ENCODE measurements at places on chromosomes 12 and 14. TPM values are rescaled to one million over a fixed set of nuclear protein-coding genes. Genes with fewer than 3 reads are reported as not detected.

GRCh38 chr12:4139191-4139590 lies 134.4 kb upstream of the CCND2 start:
- DNase-seq, result no peak

GRCh38 chr14:57687416-57687815 lies 178.5 kb downstream of the SLC35F4 start:
- no peak for DNase-seq

DNA sequence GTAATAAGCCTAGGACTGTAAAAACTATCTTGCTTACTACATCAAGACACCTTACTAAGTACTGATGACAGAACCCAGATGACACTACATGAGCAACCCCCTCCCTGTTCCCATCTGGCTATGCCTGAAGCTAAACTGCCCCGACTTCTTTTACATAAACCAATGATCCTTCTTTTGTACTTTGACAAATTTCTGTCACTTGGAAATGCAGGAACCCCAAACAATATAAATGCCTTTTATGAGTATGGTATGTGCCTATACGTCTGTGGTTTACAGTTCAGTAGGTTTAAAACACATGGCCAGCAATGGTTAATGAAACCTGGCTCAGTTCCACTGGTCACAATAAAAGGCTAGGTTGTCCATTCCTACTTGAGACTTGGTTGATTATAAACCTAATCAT lies 6.1 kb downstream of the SYCP3 start:
- DNase-seq, result no peak

DNA sequence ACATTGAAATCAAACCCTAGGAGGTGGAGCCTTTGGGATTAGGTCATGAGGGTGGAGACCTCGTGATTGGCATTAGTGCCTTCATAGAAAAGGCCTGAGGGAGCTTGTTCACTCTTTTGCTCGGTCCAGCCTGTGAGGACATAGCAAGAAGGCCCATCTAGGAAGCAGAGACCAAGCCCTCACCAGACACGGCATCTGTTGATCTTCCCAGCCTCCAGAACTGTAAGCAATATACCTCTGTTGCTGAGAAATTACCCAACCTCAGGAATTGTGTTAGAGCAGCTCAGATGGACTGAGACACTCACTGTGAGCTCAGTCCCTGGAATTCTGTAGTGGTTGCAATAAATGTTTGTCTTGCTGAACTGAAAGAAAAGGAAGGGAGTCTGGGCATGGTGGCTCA lies 116.2 kb upstream of the MAP1LC3B2 start:
- no peak for DNase-seq

DNA sequence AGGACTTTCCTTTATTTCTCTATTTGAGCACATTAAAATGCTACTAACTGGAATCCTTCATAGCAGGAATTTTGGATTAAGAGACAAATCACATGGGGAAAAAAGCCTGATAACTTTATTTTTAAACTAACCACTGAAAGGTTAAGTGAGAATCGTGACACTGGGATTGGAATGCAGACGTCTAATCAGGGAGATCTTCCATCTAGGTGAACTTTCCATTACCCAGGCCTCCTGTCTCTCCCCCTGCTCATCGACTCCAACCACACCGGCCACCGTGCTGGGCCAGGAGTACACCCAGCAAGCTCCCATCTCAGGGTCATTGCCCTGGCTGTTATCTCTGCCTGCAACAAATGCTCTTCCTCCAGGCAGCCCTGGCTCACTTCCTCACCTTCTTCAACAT lies 19.0 kb downstream of the PTGER2 start:
- DNase-seq, result no peak

DNA sequence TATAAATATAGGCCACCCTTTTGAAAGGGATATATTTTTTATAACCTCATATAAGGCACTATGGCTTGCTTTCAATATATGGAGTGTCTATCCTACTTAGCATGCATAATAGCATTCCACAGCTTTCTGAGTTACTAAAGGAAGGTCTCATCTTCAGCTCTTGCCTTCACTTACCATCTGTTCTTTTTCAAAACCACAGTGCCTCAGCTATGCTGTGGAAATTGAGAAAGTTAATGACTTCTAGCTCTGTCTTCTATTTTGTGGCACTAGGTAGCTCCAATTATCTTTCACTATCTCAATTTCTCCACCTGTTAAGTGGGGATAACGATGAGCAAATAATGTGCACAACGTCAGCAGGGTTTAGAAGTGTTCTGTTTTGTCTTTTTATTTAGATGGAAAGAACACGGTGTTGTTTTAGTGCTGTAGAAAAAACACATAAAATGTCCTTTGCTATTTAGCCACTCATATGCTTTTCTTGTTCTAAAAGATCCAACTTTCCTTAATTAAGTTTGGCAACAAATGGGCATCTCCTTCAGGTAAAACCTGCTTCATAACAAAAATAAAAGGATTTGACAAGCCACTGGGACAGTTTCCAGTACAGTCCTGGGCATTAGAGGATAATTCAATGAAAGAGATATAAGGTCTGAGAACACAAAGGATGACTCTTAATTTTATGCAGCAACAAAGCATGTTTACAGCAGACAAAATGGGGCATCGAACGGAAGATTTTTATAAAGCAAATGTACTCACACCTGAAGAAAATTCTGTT lies 462.0 kb upstream of the SYT1 start:
- DNase-seq, result no peak

- DNase-seq, result no peak
Measured at GRCh38 chr14:33165144-33165925, 226.7 kb downstream of the NPAS3 start.

DNA sequence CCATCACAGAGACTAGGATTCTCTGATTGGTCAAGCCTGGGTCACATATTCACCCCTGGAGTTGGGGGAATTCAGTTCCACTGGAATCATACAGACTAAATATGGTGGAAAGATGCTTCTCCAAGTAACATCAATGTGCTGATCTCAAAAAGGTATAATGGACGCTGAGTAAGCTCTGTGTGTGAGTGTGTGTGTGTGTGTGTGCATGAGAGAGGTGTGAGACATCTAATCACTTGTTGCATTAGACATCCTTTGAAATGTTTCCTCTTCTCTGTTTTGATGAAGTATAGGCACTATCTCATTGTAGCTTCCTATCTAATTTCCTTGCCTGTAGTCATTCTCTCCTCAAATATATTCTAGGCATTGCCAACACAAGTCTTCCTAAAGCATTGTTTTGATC lies 5.0 kb upstream of the RAB3IP start:
- DNase-seq, result no peak

GRCh38 chr12:78385541-78385940 lies 479.0 kb upstream of the SYT1 start:
- no peak for DNase-seq

- peak; percentile 54 for DNase-seq
Measured at GRCh38 chr12:47281667-47282171, 202.0 kb upstream of the AMIGO2 start.

- no peak for DNase-seq
Measured at GRCh38 chr12:58886474-58886873, 33.8 kb downstream of the LRIG3 start.

GRCh38 chr12:19520646-19521415 lies 81.5 kb downstream of the AEBP2 start:
- no peak for DNase-seq

DNA sequence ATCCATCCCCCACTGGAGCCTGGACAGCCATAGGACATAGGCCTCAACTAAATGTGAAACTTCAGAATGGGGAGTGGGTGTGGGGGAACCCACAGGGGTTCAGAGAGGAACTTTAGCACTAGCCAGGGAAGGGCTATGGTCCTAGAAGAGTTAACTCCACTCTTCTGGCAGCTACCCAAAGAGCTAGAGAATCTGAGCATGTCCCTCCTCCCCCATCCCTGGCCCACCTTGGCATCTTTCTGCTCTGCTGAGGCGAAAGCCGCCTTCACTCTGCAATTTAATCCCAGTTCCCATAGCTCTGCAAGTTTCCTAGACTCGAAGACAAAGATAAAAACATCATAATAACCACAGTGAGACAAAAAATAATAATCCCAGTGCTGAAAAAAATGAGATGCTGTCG lies 214.7 kb upstream of the RTL1 start:
- DNase-seq, result no peak

DNA sequence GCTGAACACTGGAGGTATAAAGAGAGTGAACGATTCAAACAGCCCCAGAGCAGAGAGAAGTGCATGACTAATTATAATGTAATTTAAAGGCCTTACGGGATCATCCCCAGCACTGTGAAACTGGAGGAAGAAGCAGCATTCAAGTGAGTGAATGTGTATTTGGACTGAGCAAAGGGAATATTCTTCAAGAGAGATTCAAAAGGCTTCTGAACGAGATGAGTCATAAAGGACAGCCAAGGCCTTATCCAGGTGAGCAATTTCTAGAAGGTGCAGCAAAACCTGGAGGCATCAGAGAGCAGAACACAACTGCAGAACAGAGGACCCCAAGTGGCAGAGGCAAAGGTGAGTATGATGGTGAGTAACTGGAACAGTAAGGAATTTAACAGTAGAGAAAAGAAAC lies 127.2 kb downstream of the BCAT1 start:
- DNase-seq, result peak; percentile 70

DNA sequence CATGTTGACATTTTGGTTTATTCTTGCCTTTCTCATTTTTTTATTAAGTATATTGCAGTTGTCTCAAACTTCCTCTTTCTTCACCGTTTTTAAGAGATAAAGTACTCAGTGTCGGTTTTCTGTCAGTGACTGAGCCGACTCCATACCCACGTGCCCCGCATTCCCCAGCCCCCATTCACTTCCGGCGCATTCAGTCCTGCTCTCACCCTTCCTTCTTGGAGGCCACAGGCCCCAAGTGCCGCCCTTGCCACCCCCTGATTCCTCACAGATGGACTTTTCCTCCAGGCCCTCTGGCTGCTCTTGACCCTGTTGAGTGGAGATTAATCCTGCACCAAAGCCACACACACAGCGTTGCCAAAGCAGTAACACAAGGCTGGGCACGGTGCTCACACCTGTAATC lies 19.1 kb upstream of the DNAH10 start:
- no peak for DNase-seq

GRCh38 chr12:1778911-1779310 lies 41.5 kb upstream of the LRTM2 start:
- no peak for DNase-seq

- DNase-seq, result no peak
Measured at GRCh38 chr12:57755454-57756372, 810 bp downstream of the MARCHF9 start.

DNA sequence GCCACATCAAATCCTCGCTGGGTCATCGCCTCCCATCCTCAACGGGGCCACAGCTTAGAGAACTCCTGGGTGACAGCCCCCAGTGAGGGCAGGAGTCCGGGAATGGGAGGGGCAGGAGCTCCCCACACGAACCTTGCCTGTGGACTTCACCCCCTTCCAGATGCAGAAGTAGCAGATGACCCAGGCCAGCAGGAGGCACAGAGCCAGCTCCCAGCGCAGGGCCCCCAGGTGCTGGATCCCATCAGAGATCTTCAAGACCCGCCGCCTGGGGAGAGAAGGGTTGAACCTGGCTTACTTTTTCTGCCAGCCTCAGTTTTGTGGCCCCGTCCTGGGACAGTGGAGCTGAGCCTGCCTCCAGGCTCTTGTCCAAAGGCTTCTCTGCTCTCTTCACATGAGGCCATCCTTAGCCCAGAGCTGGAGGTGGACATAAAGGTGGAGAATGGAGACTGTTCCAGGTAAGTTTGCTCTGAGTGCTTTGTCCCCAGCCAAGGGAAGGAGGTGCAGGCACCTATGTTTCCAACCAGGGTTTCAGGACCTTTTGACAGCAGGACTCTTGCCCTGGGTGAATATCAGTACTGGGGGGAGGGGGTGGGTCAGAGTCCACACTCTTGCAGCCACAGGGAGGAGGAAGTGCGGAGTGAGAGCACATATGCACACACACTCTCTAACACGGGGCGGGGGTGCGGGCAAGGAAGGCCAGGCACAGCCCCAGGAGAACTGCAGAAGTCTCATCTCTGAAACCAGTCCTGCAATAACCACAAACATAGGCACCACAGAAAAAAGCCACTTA lies 23.3 kb upstream of the SLC6A12 start:
- DNase-seq, result no peak

DNA sequence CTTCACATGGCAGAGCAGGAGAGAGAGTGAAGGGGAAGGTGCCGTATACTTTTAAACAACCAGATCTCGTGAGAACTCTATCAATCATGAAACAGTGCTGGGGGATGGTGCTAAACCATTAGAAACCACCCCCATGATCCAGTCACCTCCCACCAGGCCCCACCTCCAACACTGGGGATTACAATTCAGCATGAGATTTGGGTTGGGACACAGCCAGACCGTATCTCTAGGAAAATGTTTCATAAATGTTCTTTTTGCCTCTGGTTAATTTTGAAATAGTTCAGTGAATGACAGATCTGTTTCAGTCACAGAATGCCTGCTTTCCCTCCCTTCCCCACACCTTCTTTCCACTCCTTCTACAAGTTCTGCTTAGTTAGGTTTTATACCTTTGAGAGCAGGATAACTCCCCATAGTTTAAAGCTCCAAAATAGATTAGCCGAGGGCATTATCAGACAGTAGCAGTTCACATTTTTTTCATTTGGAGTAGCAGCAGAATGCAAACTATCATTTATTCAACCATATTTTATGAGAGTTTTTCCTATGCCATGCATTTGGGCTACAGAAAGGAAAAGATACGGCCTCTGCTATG lies 27.1 kb downstream of the PELI2 start:
- DNase-seq, result no peak

DNA sequence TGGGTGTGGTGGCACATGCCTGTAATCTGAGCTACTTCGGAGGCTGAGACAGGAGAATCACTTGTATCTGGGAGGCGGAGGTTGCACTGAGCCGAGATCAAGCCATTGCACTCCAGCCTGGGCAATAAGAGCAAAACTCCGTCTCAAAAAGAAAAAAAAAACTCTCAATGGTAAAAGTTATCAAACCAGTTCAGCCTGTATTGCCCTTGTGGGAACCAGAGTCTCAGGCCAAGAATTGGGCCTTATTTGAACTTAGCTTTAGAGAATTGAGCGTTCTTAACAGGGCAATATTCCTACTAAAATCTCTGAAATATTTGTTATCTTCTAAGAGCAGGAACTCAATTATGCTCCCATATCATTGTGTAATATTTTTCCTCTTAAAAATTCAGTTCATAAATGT lies 7.7 kb upstream of the MDM2 start:
- no peak for DNase-seq

DNA sequence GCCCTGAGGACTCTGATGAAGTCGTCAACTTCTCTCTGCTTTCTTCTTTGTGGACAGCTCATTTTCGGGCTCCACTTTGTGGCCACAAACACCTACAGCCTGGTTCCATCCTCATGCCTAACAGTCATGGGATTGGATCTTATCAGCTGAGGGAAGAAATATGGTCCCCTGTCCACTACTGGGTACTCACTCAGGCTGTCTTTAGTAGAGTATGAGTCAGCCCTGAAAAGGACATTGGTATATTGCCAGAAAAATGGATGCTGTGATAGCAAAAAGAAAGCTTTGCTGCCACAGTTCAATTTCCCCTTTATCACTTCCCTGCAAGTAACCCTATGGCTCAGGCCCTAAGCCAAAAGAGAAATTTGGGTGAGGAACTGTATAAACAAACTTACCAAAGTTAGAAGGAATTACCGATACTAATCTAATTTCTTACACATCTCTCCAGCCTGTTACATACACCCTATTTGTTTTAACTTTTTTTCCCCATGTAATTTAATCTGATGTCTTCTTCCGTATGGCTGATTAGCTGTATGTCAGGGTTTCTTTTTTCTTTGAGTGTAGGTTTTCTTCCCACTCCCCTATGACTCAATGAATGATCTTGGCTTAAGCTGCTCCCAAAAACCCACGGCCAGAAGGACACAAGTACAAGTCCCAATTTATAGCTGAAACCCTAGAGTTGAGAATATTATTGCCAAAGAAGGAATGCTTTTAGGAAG lies 29.1 kb downstream of the MTHFD1 start:
- DNase-seq, result peak; percentile 32

TMEM119 gene
- total RNA-seq, result 0.03 TPM

COX6A1 gene
- 780 TPM for total RNA-seq

SLC15A4 gene
- total RNA-seq, result 29.7 TPM

FOXM1 gene
- total RNA-seq, result 85.6 TPM

C12orf42 gene
- 0.07 TPM for total RNA-seq

Measured in HT1080 (cell line).